ENCODE measurements at places on chromosomes 6 and 20.

DNA sequence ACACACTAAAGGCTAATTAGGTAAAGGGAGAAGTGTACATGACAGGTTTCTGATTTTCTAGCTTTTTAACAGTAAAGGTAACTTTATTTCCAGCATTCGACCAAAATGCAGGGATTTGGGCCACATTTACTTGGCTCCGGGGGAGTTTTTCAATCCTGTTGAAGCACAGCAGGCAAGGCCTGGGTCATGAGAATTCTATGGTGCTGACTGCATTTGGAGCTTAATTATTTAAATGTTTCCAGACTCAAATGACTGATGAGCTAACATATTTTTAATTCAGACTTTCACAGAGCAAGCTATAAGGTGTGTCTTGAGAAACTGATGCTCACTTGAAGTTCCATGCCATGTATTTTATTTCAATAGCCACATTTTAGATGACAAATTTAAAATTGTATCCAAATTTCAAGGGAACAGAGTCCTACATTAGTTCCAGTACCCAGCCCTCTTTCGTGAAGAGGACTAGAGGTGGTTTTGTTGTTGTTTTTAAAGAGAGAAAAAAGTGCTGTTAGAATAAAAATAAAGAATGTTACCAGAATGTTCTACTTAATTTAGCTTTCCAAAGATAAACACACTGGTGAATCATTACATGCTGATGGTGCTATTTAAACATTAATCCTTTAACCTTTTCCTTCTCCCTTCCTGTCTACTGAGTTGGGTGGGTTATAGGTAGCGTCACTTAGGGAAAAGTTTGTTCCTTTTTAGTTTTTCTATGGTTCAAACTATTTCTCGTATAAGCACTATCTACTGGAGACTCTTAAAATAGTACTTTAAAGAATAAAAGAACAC, 82.3 kb upstream of the PHACTR2 start:
- no peak for DNase-seq

- no peak for DNase-seq
These were observed 39.4 kb downstream of the TBC1D7 start for GRCh38 chr6:13288969-13289391.

GRCh38 chr20:34163307-34163706, 51.3 kb upstream of the EIF2S2 start:
- no peak for DNase-seq

- no peak for DNase-seq
These were observed 5.5 kb upstream of the CHRNA4 start for GRCh38 chr20:63366390-63367365.

DNA sequence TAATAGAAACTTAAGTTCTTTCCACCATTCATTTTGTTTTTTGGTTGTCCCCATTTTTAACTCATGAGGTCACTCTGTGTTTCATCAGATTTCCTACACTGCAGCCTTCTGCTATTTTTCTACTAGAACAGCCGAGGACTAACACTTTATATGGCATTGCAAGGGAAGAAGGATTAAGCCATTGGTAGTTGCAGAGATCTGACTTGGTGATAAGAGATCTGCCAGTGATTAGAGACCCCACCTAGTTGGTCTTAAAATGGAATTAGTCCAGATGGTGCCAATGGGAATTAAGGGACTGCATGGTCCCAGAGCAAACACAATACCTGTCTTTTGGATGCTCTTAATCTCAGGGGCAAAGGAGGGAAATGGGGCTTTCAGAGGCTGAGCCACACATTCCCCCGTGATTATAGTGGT, 125.5 kb upstream of the TMEM170B start:
- no peak for DNase-seq

DNA sequence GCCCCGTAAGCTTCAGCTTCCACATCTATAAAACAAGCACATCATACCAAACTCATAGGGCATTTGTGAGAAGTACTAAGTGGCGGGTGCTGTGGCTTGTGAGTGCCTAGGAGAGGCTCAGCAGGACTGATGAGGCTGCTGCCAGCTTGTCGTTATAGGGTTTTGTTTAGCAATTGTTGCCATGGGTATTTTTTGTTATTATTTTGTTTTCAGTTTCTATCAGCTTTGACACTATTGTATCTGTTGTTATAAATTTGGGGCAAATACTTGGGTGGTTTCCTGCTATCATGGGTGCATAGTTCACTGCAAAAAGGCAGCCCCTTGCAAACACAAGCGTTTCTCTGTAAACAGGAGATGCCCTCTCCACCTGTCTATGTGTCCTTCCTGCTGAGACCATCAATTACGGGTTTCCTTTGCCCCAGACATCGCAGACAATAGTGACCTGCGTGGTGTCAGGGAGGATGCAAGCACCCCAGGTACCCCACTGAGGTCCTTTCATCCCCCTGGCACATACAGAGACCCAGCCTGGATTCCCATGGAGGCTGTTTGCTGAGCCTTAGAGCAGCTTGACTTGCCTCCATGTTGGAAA, 3.1 kb upstream of the CCDC167 start:
- no peak for DNase-seq

- peak; percentile 78 for DNase-seq
These were observed at the start of gene C6orf47 for GRCh38 chr6:31660381-31661261. TSS of gene C6orf47 (minus strand) at chr6:31660778. CDS start at chr6:31659947, 831 bp downstream.

- DNase-seq = no peak
These were observed 501.0 kb upstream of the MAP3K7 start for GRCh38 chr6:91087908-91088307.
